ENCODE measurements at places on chromosomes 11 and 22.

DNA sequence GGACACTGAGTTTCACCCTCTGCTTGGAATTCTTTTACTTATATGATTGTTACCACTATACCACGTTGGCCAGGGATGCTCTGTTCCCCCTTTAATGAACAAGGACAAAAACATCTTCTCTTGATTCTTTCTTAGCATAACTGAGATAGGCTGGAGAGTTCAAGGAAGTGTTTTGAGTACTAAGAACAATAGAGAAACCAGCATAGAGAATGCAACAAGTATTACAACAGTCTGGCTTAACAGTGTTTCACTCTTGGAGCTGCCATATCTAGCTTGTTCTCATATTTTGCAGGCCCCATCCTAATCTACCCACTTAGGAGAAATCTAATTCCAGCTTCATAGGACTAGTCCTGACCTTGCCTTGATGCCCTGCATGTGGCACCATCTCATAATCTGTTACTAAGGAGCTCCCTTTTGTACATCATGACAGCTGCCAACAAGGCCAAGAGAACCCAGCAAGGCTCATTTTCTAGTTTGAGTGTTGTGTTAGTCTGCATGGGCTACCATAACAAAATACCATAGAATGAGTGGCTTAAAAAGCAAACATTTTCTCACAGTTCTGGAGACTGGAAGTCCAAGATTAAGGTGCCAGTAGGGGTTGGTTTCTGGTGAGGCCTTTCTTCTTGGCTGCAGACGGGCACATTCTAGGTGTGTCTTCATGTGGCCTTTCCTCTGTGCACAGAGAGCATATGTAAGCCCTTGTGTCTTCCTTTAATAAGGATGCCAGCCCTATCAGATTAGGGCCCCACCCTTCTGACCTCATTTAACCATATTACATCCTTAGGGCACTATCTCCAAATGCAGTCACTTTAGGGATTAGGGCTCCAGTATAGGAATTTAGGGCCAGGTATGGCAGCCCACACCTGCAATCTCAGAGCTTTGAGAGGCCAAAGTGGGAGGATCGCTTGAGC is 37.8 kb downstream of the PACS1 start:
- DNase-seq = no peak

GRCh38 chr11:134038897-134039470 is 29.9 kb upstream of the JAM3 start:
- no peak for DNase-seq

- DNase-seq = no peak
Measured at GRCh38 chr11:66722745-66723651, 6.0 kb downstream of the SPTBN2 start.

- DNase-seq = no peak
Measured at GRCh38 chr22:31951194-31952093, 7.1 kb downstream of the YWHAH start.

- no peak for DNase-seq
Measured at GRCh38 chr11:67634366-67635230, 4.9 kb upstream of the NUDT8 start.

DNA sequence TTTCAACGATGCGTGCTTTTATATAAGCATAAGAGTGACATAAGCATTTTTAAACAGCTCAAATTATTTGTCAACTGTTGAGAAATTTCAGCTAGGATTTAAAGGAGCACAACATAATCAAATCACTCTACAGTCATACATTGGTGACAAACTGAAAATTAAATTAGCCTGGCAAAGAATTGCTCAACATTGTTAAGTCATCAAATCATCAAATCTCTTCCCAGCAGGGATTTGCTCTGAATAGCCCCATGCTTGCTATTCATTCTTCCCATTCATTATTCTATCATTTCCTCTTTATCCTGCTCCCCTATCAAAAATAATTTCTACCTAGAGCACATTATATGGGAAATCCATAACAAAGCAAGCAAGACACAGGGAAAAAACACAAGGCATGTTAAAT is 198.7 kb upstream of the LUZP2 start:
- DNase-seq = no peak

DNA sequence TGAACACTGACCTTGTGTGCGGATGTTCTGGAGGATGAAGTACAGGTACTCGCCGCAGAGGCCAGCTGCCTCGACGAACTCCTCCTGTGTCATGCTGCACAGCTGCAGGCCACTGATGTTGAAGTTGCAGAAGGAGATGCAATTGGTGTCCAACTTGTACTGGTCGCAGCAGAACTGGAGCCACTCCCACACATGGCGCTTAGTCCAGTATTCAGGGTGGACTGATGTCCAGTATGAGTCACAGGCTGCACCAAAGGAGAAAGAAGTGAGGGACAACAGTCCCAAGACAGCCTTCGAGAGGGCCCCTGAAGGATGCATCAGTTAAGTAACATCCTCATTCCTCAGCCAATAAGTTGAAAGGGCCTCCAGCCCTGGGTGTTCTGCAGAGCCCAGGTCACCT is 20.1 kb downstream of the ELF5 start:
- no peak for DNase-seq

DNA sequence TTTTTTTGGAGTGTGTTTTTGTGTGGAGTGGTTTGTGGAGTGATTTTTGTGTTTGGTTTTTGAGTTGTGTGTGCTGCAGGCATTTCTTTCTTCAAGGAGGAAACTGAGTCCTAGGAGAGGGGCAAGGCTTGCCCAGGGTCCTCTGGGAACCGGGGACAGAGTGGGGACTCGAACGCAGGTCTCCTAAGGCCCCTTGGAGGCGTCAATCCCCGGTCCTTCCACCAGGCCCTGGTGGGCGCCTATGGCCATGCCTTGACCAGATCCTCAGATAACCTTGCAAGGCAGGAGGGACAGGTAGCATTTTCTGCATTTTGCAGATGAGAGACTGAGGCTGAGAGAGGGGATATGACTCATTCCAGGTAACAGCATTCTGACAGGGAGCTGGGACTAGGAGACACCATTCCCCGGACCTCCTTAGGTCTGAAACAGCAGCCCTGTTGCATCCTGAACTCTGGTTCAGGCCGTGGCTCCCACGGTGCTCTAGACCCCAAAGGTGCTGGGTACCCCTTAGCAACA is 39.1 kb downstream of the MYO7A start:
- DNase-seq = no peak

GRCh38 chr22:34255042-34255441 is 334.8 kb upstream of the LARGE1 start:
- no peak for DNase-seq

DNA sequence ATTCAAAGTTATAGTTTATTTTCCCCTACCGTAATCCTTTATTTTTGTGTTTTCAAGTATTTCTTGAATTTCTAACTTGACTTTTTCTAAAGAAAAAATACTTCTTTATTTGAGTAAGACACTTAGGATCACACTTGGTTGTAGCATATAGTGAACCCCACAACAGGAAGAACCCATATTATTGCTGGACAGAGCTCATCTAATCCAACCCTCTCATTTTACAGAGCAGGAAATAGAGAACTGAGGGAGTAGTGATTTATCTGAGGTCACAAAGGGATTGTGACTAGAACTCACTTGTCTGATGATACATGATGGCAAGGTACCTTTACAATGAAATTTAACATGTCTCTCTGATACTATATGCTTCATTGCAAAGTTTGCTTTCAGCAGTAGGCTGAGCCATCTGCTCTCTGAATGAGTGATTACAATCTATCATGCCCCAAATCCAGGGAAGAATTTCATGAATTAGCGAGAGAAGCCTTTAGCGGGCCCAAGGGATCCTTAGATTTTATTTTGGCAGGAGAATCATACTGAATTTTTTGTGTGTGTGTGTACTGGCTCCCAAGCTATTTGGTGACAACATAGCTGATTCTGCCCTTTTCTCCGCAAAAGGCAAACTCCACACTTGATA is 9.8 kb downstream of the SLC17A6 start:
- no peak for DNase-seq

DNA sequence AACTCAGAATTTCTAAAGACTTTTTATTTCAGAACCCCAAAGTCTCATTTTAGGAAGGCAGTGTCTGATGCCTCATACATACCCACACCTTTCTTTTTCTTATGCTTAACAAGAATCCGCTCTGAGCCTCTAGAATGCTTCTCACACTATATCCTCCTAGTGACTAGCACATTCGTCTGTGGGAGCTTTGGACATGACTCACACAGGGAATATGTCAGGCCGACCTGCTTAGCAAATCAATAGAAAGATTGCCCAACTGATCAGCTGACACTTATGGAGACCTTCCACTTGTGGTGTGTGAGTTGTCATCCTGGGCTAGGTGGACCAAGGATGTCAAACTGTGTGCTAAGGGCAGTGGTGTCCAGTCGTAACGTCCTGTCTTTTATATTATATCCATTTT is 129.9 kb upstream of the TTC12 start:
- DNase-seq = no peak

DNA sequence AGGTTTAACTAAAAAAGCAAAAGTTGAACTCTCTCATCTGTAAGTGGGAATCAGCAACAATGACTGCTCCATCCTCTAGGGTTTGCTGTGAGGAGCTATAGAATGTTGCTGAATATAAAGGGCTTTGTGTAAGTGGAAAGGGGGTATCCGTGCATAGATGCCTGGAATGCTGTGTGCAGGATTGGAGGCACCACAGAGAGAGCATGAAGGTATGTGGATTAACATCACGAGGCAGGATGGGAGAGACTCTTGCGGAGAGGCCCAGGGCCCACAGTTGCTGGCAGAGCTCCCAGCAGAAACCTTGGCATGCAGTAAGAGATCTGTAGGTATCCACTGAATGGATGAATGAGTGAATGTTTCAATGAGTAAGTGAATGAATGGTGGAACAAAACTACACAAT is 298.7 kb upstream of the DDI1 start:
- DNase-seq = no peak

- no peak for DNase-seq
Measured at GRCh38 chr11:91100427-91100826, 877.6 kb upstream of the CHORDC1 start.

- DNase-seq = no peak
Measured at GRCh38 chr22:50061824-50062355, 3.8 kb upstream of the TTLL8 start.

DNA sequence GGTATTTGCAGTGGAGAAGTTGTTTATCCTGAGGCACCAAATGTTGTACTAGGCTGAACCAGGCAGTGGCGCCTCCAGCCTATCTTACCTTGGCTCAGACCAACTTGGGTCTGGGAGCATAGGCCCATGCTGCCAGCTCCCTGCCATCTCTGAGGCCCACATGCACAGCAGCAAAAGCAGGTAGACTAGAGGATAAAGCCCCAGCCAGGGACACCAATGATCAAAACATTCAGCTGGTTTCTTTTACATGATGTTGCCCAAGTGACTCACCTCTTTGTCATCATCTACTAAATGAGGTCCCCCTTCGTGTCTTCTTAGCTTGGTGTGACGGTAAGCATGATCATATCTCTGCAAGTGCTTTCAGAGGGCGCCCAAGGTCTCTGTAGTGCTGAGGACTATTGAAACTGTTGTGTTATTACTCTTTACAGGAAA is 112.1 kb upstream of the DRD2 start:
- no peak for DNase-seq

- DNase-seq = no peak
Measured at GRCh38 chr22:25131198-25131887, 68.3 kb upstream of the CRYBB3 start.

- DNase-seq = no peak
Measured at GRCh38 chr11:92251980-92252379, 27.4 kb downstream of the FAT3 start.

GRCh38 chr22:20980938-20981722 is 967 bp upstream of the LZTR1 start:
- no peak for DNase-seq

DNA sequence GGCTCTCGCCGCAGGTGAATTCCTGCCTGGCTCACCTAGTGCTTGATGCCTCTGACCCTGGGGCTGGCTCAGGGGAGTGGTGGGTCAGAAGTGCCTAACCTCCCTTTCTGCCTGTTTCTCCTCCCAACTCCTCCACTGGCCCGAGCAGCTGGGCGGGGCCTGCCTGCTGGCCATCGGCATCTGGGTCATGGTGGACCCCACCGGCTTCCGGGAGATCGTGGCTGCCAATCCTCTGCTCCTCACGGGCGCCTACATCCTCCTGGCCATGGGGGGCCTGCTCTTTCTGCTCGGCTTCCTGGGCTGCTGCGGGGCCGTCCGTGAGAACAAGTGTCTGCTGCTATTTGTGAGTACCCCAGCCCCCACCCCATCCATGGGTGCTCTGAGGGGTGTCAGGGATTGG is 41.1 kb downstream of the TP53I11 start:
- no peak for DNase-seq

- DNase-seq = no peak
Measured at GRCh38 chr11:61447601-61448551, 18.0 kb downstream of the SDHAF2 start.

GRCh38 chr11:70721006-70721405 is 322.7 kb downstream of the CTTN start:
- no peak for DNase-seq

GRCh38 chr11:34292111-34292510 is 65.7 kb downstream of the ABTB2 start:
- no peak for DNase-seq

- no peak for DNase-seq
Measured at GRCh38 chr22:35547987-35548721, 7.5 kb downstream of the RASD2 start.

DNA sequence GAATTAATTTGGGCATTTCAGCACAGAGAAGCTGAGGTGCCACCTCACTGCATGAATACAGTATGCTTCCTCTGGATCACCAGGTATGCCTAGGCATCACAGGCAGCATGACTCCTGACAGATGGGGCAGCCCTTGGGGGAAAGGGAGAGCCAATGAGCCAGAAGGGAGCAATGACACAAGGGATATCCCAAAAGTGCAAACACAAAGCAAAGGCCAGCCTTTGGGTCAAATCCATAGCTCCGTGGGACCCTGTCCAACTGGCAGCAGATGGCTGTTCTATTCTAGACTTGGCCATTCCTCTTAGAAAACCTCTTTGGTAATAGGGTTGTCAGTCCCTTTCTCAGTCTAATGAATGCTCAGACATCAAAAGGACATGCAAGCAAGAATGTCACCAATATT is 73.3 kb downstream of the SERGEF start:
- no peak for DNase-seq

DNA sequence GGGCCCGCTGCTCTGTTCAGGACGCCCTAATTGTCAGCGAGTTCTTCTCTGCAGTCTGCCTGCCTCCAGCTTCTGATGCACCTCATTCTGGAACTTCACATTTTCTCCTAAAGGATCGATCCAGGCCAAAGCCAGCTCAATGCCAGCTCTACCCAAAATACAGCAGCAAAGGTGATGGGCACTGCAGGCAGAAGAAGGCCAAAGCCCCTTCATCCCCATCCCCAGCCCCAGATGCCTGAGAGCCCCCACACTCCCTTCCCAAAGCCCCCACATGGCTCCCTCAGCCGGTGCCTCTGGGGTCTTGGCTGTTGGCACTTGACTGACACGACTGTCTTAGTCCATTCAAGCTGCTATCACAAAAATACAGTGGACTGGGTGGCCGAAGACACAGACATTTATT is 410.3 kb downstream of the BRD1 start:
- no peak for DNase-seq

DNA sequence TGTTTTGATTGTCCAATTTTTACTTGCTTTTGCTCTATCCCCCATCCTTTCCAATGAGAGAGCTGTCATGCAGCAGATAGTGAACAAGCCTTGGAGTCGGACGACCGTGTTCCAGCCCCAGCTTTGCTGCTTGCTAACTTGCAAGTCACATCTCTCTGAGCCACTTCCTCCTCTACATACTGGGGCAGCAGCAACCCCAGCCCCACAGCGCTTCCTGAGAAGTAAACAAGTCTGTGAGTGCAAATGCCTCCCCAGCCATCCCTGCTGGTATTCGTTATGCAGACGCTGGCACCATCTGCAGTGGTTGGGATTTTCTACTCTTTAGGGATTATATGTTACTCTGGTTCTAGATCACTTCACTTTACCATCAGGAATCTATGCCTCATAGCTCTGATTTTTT is 35.0 kb downstream of the TPBGL start:
- DNase-seq = peak; percentile 65

GRCh38 chr11:45246241-45246640 is 39.9 kb downstream of the SYT13 start:
- no peak for DNase-seq
